ENCODE measurements at places on chromosomes 13 and 19.

DNA sequence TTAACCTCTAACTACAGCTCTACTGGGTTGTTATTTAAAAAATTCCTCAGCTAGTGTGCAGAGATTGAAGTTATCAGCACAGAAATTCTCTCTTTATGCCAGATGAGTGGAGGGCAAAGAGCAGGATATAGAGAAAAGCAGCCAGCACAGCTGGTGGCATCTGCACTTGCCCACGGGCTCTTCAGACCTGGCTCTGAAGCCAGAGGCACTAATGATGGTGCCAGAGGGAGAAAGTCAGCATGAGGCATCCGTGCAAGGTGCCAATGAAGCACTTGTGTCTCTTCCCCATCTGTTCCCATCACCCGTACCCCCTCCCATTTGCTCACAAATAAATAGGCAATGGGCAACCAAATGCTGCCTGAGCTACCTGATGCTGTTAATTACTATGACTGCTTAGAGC is 138.9 kb downstream of the OLFM4 start:
- no peak for DNase-seq

DNA sequence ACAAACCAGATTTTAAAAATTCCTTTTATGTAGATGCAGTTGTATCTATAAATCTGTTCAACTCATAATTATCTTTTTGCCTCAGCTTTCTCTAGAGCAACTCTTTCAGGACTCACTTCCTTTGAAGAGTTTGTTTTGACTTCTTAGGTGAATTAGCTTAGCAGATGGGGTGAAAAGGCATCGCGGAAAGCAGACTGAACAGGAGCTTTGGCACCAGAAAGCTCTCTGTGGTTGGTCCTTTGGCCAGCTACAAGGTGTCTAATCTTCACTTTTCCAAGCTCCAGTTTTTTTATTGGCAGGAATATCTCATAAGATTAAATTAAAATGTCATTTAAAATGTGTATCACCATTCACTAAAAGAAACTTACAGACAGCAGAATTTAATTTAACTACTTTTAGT is 60.6 kb upstream of the KLF12 start:
- DNase-seq = no peak

DNA sequence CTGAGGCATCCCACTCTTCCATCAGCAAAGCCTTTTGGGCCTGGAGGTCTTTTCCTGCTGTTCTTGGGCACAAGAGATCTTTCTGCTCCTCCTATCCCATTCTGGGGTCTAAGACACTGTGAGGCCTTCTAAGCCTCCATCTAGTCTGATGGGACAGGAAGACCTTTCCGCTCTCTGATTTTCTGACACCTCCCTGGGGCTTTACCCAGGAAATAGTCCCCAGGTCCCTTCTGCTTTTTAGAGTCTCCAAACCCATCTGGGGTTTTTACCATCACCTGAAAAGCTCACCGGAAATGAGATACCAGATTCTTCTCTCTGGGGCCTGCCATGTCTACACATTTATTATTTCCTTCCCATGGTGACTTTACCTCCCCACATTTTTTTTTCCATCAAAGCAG is 21.1 kb downstream of the CLEC17A start:
- DNase-seq = no peak

- DNase-seq = no peak
Observed at GRCh38 chr13:77521595-77522367, 13.7 kb upstream of the SCEL start.

DNA sequence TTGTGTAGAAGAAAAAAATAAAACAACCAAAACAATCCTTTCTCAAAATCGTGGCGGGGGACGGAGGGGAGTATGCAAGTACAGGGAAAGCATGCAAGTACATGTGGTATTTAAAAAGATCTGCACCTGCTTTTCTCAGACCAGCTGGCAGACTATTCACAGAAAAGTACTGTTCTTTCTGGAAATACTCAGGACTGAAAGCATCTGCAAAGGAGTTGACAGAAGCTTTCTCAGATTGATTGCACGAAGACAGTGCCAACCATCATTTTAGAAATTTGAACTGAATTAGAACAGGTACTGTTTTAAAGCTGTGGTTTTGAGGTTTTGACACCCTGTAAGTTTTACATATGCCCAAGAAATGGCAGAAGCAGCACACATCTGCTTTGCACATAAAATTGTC is 19.8 kb upstream of the PCDH8 start:
- DNase-seq = no peak

- peak; percentile 63 for DNase-seq
Observed at GRCh38 chr19:14479975-14480699, 5.0 kb upstream of the PTGER1 start.

DNA sequence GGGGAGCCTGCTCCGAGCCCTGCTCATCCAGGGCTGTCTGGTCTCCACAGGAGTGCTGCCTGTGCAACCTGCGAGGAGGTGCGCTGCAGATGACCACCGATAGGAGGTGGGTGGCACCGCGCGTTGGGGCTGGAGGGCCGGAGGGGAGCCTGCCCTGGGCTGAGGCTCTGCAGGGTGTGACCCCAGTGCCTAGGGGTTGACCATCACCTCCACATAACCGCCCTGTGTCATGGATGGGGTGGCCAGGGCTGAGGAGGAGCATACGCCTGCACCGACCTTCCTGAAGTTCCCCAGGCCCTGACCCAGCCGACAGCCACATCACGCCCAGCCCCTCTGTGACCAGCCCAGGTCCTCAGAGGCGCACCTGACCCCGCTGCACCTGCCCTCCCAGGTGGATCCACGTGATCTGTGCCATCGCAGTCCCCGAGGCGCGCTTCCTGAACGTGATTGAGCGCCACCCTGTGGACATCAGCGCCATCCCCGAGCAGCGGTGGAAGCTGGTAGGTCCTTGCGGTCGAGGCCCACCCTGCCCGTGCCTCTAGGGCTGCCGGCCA is 168.7 kb downstream of the KDM4B start:
- DNase-seq = no peak

GRCh38 chr19:7744871-7745650 is 2.3 kb downstream of the CD209 start:
- no peak for DNase-seq

GRCh38 chr19:3142292-3142670 is 6.4 kb downstream of the GNA15 start:
- DNase-seq = peak; percentile 40

DNA sequence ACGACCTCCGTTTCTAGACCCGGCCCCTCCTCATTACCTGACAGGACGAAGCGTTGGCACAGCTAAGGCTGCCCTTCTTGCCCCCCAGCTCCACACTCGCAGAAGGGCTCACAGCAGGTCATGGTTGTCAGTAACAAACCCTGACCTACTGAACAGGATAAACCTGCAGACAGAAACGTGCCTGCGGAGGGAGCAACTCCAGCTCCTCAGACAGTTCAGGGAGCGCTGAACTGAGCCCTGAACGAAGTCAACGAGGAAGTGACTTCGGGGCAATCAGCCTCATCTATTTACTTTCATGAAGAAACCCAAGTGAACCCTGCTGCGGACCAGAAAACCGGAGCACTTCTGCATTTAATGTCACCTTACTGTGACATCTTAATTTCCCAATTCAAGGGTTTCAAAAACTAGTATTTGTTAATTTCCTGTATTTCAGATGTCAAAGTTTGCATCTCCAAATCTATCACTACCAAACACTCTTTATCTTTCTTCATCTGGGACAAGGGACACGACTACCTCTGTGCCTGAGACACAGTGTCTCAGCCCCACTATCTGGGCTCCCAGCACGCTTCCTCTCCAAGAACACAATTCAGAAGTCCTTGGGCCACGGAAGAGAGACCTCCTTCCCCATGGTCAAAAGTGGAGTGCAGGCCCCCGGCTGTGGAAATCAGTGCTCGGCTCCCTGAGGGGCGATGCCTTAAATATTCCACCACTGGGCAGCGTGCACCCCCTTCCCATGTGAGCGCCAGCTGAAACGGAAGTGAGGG is 40.2 kb downstream of the CARS2 start:
- DNase-seq = no peak

GRCh38 chr19:33229962-33230361 is 4.3 kb upstream of the SLC7A10 start:
- DNase-seq = no peak

- DNase-seq = no peak
Observed at GRCh38 chr19:12912571-12912970, 6.5 kb downstream of the SYCE2 start.

- DNase-seq = no peak
Observed at GRCh38 chr13:52147225-52147624, 12.2 kb downstream of the NEK3 start.

GRCh38 chr19:12994701-12995595 is at the start of gene NFIX:
Gene NFIX, plus strand, starts transcription at chr19:12995475. Its CDS starts 363 bp downstream, at chr19:12995838.
- DNase-seq = peak; percentile 34

DNA sequence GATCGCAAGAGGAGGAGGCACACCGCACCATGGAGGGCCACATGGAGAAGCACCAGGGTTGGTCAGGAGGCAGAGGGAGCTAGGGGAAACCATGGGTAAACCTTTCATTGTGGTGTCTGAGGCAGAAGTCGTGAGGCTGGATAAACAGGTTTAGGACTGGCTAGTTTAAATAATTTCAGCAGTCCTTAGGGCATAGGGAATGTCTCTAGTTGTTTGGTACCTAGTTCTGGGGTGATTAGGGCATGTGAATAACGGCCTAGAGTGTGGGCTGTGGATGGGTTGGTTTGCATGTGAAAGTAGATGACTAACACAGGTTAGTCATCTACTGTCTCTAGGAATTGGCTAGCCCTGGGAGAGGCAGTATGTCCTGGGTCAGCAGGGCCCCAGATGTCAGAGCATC is 102.3 kb downstream of the STOML3 start:
- no peak for DNase-seq

- DNase-seq = no peak
Observed at GRCh38 chr19:39915848-39916215, 18.6 kb downstream of the FCGBP start.

- no peak for DNase-seq
Observed at GRCh38 chr13:106981051-106981450, 413.1 kb upstream of the ARGLU1 start.

GRCh38 chr13:45370922-45371406 is 30.0 kb upstream of the TPT1 start:
- peak; percentile 36 for DNase-seq

- DNase-seq = no peak
Observed at GRCh38 chr13:61664801-61665705, 249.4 kb upstream of the PCDH20 start.

DNA sequence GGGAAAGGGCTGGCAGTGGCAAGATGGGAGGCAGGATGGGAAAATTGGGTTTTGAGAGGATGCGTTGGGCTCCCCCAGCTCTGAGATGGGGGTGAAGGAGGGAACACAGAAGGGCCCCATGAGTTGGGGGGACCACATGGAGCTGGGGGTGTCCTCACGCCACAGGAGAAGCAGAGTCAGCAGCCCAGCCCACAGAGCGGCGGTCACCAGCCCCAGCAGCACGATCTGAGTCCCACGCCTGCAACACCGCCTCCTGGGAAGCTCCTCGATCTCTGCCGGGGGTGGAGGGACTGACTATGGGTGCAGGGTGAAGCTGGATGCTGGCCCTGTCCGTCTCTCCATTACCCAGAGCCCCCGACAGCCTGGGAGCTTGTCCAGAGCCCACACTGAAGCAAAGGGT is 3.3 kb downstream of the FCER2 start:
- no peak for DNase-seq

GRCh38 chr19:45670670-45671453 is 2.8 kb downstream of the GIPR start:
- no peak for DNase-seq

- no peak for DNase-seq
Observed at GRCh38 chr19:39375929-39376328, 15.0 kb downstream of the PAF1 start.

DNA sequence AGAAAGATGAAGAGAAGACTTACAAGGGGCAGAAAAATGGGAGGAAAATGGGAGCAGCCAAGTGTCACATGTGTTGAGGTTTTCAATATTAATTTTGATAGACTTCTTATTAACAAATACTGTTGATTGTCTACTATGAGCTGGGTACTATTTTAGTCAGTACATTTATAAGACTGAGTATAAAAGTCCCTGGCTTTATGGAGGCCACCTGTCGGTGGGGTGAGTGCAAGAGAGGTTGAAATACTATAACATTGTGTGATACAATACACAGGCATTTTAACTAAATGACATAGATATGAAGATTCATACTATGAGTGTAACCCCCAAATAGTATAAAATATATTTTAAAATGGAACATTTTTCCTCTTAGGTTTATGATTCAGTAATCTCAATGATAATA is 29.9 kb downstream of the SLC10A2 start:
- no peak for DNase-seq

DNA sequence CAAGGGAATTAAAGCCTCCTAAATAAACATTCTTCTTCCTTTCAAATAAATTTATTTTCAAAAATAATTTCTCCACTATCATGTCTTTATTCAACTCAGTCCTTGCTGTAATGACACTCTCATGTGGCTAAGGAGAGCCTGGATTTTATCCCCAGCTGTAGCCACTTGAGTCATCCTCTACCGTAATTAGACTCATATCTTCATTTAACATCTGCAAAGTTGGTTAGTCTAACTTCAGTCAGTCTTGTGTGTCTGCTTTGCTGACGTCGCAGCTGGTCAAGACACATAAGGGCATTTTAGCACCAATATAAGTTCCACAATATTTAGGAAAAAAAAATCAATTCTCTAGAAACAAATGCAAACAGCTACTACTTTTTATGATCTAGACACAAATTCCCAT is 776.4 kb upstream of the ATXN8OS start:
- DNase-seq = no peak

GRCh38 chr13:102267191-102267590 is 134.7 kb downstream of the FGF14 start:
- no peak for DNase-seq

GRCh38 chr13:78658630-78659449 is at the start of gene OBI1:
Gene OBI1, minus strand, starts transcription at chr13:78659155. Its CDS starts 35 bp downstream, at chr13:78659120.
- DNase-seq = peak; percentile 84

DNA sequence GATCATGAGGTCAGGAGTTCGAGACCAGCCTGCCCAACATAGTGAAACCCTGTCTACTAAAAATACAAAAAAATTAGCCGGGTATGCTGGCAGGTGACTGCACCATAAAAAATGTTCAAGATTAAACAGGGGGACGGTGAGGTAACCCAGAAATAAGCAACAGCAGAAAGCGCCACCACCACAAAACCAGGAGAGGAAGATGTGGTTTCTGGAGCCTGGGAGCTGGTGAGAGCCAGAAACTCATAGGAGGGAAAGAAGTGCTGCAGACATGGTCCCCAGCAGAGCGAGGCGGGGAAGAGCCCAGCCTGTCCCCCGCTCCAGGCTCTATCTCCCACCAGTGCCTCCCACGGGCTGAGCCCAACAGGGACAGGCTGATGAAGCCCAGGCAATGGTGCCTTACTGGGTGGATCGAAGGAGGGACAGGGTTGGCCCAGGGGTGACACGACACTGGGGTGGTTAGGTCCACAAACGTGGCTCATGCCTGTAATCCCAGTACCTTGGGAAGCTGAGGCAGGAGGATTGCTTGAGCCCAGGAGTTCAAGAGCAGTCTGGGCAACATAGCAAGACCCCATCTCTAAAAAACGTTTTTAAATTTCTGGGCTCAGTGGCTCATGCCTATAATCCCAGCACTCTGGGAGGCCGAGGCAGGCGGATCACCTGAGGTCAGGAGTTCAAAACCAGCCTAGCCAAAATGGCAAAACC is 19.0 kb downstream of the SPC24 start:
- no peak for DNase-seq

Data from activated T-helper 9 cell treated with anti-CD3 and anti-CD28 coated beads, Interleukin-2, amount 50 U/mL, for 16 hours (primary cell).